ENCODE measurements at places on chromosomes 1 and 21. TPM values are rescaled to one million over a fixed set of nuclear protein-coding genes. Genes with fewer than 3 reads are reported as not detected.
A peak's percentile ranks its signal among the peaks of the same experiment; 100 is the strongest.

GRCh38 chr1:57550092-57550491 lies 126.2 kb upstream of the DAB1 start:
- no peak for DNase-seq

DNA sequence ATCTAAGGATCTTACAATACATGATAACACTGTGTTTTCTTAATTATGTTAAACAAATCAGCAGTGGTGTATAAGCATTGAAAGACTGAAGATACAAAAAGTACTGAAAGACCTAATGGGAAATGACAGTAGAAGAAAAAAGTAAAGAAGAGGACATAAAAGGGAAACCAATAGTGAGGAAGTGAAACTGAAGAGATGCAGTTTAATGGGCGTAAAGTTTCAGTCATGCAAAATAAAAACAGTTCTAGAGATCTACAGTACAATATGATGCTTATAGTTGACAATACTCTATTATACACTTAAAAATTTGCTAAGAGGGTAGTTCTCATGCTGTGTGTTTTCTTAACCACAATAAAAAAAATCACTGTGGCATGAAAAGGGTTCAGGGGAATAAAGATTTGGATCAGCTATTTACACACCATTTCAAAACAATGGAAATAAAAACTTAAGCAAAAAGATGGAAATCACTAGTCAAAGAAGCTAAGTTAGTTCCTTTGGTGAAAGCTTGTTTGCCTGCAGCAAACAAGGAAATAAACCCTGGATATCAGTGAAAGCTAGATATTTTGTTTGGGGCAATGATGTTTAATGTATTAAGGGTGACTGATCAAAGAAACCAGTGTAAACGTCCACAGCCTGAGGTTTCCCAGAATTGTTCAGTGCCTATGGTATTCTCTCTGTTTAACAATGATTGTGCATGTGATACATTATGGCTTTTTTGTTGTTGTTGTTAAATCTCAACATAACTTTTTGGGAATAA lies 1160.8 kb upstream of the ADGRL2 start:
- no peak for DNase-seq

DNA sequence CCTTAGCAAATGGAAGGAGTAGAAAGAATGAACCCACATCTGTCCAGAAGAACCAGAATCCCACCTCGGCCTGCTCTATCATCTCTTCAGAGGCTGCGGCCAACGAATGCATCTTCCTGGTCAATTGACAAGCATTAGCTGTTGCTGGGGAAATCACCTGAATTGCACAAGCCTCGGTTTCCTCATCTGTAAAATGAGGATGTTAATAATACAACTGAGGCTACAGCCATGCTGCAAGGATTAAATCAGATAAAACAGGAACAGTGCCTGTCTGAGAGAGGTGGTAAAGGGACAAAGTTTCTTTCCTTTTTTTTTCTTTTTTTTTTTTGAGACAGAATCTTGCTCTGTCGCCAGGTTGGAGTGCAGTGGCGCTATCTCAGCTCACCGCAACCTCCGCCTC lies 99.8 kb downstream of the KIF14 start:
- no peak for DNase-seq

Gene TMEM51
- 18.6 TPM for total RNA-seq

GRCh38 chr1:38991638-38992411 lies 749 bp downstream of the AKIRIN1 start:
- peak; percentile 34 for DNase-seq

DNA sequence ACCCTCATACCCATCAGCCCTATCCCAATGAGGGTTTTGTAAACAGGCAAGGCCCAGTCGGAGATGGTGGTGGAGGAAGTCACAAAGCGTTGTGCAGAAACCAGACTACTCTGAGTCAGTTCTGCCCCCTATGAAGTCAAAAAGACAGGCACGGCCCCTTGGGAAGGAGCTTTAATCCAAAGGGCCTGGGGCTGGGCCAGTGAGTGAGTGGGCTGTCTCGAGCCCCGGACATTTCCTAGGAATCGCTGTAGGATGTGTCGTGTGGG lies 442 bp upstream of the AHCYL1 start:
- peak; percentile 69 for DNase-seq

GRCh38 chr1:84861988-84862644 lies 30.9 kb downstream of the LPAR3 start:
- DNase-seq = no peak

Gene TRAF3IP3
- not detected for total RNA-seq

DNA sequence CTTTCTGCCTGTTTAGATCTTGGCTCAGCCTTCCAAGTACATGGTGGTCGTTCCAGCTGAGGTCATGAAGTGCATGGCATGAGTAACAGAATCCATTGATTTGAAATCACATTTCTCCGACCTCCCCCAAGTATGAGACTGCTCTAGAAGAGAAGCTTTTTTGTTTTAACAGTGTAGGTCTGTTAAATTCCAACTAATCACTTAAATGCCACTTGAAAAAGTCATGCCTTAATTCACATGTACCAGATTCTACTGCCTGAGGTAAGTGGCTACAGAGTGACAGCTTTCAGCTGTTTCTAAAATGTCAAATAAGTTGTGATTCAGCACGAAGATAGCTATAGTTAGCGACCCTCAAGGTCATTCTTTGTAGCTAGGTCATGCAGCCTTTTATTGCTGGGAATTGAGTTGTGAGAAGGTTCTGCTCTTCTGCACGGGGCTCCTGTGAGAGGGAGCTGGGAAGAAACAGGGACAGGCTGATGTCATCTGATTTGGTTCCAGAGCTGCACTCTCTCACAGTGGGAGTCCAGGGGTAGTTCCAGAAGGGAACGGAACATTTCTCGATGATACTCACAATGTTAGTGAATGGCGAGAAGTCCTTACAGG lies 112.7 kb downstream of the VPS13D start:
- DNase-seq = no peak

DNA sequence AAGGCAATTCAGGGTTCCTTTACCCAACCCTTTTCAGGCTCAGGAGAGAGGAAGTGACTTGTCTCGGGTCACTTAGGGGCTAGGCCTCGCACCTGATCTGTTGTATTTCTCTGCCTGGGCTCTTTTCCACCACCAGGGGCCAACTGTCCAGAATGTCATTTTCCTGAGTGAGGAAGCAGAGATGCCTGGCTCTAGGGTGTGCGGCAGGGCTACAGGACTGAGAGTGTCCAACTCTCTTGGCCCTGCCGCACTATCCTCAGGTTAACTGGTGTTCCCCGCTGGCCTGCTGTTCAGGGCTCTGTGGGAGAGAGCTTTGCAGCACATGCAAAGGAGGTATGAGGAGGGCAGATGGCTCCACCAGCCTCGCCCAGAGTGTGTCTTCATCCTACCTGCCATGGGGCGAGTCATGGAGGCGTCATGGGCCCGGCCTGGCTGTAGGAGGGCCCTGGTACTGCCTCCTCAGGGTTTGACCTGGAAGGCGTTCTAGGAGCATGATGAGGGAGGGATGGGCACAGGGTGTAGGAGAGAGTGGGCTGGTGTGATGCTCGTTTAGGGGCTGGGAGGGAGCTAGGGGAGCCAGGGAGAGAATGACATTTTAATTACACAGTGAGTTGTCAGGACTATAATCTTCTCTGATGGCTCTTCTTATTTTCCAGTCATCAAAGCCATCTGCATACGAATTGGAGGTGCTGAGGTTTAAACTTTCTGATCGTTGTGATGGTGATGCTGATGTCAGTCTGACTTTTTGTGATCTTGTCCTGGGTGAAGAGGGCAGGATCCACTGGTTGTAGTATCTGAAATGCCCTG lies 128.3 kb downstream of the NOS1AP start:
- no peak for DNase-seq

DNA sequence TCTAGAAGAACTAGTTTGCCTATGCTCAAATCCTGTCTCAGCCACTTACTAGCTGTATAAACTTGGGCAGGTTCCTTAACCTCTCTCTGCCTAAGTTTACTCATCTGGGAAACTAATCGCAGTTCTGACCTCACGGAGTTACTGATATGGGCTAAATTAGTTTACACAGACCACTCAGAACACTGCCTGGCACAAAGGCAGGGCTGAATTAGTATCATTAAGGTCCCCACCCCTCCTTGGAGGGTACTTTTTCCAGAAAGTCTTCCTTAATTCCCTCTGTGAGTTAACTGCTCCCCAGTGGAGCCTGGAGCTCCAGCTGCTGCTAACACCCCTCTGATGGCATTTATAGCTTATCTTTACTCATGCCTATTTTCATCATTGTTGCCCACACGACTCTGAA lies 40.3 kb downstream of the SSBP3 start:
- no peak for DNase-seq

Gene ATAD3C
- total RNA-seq = under 0.01 TPM

DNA sequence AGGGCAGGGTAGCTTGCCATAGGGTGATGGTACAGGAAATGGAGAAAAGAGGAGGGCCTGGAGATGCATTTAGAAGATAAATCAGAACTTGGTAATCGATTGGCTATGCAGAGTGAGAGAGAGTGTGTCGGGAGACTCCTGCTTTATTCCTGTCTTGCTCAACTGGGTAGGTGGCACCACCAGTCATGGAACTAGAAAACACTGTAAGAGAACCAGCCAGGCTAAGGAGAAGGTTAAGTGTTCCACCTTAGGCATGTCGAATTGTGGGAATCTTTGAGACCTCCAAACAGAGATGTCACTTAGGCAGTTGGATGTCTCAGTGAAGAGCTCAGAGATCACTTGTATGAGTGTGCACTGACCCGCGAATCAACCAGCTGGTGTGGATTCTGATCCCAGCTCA lies 28.7 kb upstream of the RD3 start:
- DNase-seq = no peak

Gene FAM151A
- not detected for total RNA-seq

Gene TUFT1
- total RNA-seq = 16.8 TPM

GRCh38 chr1:1420654-1421141 lies 378 bp downstream of the ANKRD65 start:
- DNase-seq = no peak

DNA sequence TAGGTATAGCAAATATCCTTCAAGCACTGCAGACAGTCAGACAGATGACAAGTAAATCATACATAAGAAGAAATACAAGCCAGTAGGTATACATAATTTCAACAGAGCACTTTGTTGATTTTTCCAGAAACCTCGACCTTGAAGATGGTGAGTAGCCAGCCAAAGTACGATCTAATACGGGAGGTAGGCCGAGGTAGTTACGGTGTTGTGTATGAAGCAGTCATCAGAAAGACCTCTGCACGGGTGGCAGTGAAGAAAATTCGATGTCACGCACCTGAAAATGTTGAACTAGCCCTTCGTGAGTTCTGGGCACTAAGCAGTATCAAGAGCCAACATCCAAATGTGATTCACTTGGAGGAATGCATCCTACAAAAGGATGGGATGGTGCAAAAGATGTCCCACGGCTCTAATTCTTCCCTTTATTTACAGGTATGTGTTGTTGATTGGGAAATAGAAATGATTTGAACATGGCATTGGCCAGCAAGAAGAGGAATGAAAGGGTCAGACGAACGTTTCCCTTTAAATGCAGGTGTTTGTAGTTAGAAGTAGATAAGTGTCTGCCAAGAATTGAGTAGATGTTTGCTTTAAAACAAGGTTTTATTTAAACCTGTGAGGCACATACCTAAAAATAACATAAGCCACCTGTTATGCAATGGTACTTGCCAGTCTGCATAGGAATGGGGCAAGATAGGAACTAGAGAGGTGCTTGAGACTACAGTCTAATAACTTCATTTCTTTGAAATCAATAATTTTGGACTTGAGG lies 2.7 kb downstream of the PDIK1L start:
- DNase-seq = no peak

GRCh38 chr21:45415943-45416611 lies 11.1 kb downstream of the COL18A1 start:
- DNase-seq = no peak

Gene HTR6
- not detected for total RNA-seq

Gene PGLYRP4
- total RNA-seq = not detected

- peak; percentile 97 for DNase-seq
Measured at GRCh38 chr21:34807146-34807880, 138.5 kb downstream of the CLIC6 start.

DNA sequence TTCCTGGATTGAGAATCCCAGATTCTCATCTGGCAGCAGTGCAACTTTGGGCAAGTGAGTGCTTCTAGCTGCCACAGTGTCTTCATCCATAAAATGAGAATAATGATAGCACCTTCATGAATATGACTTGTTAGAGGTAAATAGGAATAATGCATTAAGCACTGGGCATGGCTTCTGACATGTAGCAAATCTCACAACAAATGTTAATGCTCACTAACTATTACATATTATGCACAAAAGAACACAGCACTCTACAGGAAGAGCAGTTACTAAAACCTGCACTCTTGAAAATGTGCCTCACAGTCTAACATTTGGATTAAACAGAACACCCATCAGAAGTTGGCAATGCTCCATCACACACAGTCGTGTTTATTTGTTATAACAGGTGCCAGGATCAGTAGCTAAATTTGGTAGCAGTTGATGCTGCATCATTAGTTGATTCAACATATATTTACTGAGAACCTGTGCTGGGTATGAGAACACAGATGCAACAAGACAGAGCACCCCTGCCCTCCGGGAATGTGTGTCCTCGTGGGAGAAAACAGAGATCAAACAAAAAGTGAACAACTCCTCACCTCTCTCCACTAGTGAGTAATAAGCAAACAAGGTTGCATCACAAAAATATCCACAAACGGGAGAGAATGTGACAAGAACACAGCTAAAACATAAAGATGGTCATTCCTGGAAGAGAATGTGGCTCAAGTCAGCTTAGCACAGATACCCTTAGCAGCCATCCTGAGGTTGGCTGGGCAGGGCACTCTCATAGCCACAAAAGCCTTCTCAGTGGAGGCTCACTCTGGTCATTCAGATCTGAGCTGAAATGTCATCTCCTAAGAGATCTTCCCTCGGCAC lies 26.2 kb upstream of the LBR start:
- DNase-seq = peak; percentile 70

- DNase-seq = no peak
Measured at GRCh38 chr1:9721606-9722377, 70.3 kb downstream of the PIK3CD start.

Measured in fibroblast of villous mesenchyme (primary cell).